ENCODE measurements at places on chromosomes 2 and 18. TPM values are rescaled to one million over a fixed set of nuclear protein-coding genes. Genes with fewer than 3 reads are reported as not detected.

The YPEL5 gene
- polyA plus RNA-seq = 42.1 TPM

The AOX1 gene
- polyA plus RNA-seq = 17.8 TPM

The C1QL2 gene
- 0.15 TPM for polyA plus RNA-seq

The PTPN4 gene
- polyA plus RNA-seq = 5.4 TPM

The RAPGEF4 gene
- polyA plus RNA-seq = 2.1 TPM

The ATP6V1C2 gene
- 2.0 TPM for polyA plus RNA-seq

The EIF4E2 gene
- polyA plus RNA-seq = 31.1 TPM

The FBXO15 gene
- 1.3 TPM for polyA plus RNA-seq

The ITGA6 gene
- 14.7 TPM for polyA plus RNA-seq

The C2orf78 gene
- not detected for polyA plus RNA-seq

The AP1S3 gene
- 3.1 TPM for polyA plus RNA-seq

The UBE2F gene
- polyA plus RNA-seq = 32.4 TPM

The LGALSL gene
- 3.5 TPM for polyA plus RNA-seq

The ABCG5 gene
- polyA plus RNA-seq = not detected

The CELF4 gene
- 3.0 TPM for polyA plus RNA-seq

The TUBA4B gene
- not detected for polyA plus RNA-seq

The SATB2 gene
- 0.80 TPM for polyA plus RNA-seq

The SH3RF3 gene
- 2.5 TPM for polyA plus RNA-seq

The TEKT4 gene
- polyA plus RNA-seq = not detected

The REG3A gene
- 167 TPM for polyA plus RNA-seq

The ERLEC1 gene
- 16.8 TPM for polyA plus RNA-seq

The DTYMK gene
- polyA plus RNA-seq = 11.0 TPM

The CCDC141 gene
- polyA plus RNA-seq = 2.4 TPM

The IL36RN gene
- not detected for polyA plus RNA-seq

The IL36A gene
- polyA plus RNA-seq = not detected

The VIT gene
- 0.35 TPM for polyA plus RNA-seq

The FEV gene
- polyA plus RNA-seq = 32.6 TPM

The CNOT11 gene
- polyA plus RNA-seq = 20.3 TPM

The OXER1 gene
- 10.1 TPM for polyA plus RNA-seq

The PLCL1 gene
- 0.38 TPM for polyA plus RNA-seq

The CHAC2 gene
- 1.2 TPM for polyA plus RNA-seq

The ACKR3 gene
- 6.2 TPM for polyA plus RNA-seq

The IL18R1 gene
- polyA plus RNA-seq = 0.68 TPM

The MATN3 gene
- polyA plus RNA-seq = 0.23 TPM

The FBXO36 gene
- polyA plus RNA-seq = 0.84 TPM

The KRTCAP3 gene
- 33.0 TPM for polyA plus RNA-seq

The RFTN2 gene
- 0.77 TPM for polyA plus RNA-seq

The NEURL3 gene
- polyA plus RNA-seq = 73.5 TPM

The SLC14A1 gene
- polyA plus RNA-seq = 0.49 TPM

The CFC1 gene
- 385 TPM for polyA plus RNA-seq

The ZNF385B gene
- polyA plus RNA-seq = 0.19 TPM

The MARS2 gene
- polyA plus RNA-seq = 1.4 TPM

The TMEM37 gene
- polyA plus RNA-seq = 25.3 TPM

The COL5A2 gene
- 3.4 TPM for polyA plus RNA-seq

The MOB1A gene
- 12.2 TPM for polyA plus RNA-seq

The CHST9 gene
- 3.9 TPM for polyA plus RNA-seq

The FLACC1 gene
- 0.38 TPM for polyA plus RNA-seq
